ENCODE measurements at places on chromosomes 4 and X. TPM values are rescaled to one million over a fixed set of nuclear protein-coding genes. Genes with fewer than 3 reads are reported as not detected.

GRCh38 chrX:19727887-19728648 is 159.3 kb downstream of the SH3KBP1 start:
- DNase-seq, result no peak

DNA sequence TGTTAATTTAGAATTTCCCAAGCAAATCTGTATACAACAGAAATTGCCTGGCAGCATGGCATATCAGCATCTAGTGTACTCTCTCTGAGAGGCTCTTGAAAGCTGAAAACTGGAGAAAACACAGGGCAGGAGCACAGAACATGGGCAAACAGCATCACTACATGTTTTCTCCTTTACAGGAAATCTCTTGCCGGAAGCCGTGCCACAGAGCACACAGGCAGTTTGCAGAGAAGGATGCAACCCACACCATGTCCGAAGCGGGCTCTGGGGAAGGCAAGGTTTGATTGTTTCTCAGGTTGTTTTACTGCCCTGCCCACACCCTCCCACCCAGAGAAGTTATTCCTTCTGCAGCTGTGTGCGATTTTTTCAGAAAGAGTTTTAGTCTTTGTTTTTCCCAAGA is 41.1 kb upstream of the FAM9C start:
- DNase-seq, result no peak

KIAA1210 gene
- total RNA-seq, result not detected

STATH gene
- not detected for total RNA-seq

SOD3 gene
- total RNA-seq, result 33.0 TPM
